ENCODE measurements at places on chromosomes 2 and 18.

DNA sequence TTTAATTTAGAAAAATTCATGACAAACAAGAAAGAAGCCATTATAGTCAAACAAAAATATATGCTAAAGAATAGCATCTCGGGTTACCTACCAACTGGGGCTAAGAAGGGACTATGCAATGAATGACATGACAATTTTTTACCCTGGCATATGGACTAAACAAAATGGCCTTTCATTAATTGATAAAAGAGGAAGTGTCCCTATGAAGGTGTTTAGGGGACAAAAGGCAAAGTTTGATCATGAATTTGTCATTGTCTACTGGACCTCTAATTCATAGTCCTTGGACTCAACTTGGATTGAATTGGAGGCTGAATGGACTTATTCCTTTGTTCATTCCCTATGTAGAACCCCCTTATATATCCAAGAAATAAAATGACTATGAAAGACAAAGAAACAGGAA, 12.7 kb downstream of the MAIP1 start:
- no peak for DNase-seq

- DNase-seq = no peak
Observed at GRCh38 chr2:77325395-77325794, 196.8 kb downstream of the LRRTM4 start.

- DNase-seq = no peak
Observed at GRCh38 chr2:16661936-16662839, 3.4 kb downstream of the CYRIA start.

GRCh38 chr2:135457279-135457678, 73.7 kb downstream of the ZRANB3 start:
- DNase-seq = no peak

DNA sequence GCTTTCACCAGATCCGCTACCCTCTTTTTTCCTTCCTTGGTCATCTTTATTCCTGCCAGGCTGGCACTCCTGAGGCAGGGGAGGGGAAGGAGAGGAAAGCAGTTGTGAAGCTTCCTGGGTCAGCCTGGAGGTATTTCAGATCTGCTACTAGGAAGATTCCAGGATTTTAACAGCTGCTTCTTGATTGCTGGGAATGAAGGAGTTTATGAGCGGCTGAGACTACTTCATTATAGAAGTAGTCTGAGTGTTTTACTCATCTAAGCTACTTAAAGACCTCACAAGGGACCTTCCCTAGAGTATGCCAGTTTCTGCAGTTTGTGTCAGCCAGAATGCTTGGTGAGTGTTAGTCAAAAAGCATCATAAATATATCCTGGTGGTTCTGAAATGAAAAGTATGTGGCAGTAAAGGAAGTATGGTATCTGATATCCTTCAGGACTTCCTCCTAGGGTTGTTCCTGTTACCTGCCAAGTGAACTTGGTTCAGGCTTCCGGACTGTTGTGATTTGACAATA, 1.9 kb downstream of the TANC1 start:
- no peak for DNase-seq

DNA sequence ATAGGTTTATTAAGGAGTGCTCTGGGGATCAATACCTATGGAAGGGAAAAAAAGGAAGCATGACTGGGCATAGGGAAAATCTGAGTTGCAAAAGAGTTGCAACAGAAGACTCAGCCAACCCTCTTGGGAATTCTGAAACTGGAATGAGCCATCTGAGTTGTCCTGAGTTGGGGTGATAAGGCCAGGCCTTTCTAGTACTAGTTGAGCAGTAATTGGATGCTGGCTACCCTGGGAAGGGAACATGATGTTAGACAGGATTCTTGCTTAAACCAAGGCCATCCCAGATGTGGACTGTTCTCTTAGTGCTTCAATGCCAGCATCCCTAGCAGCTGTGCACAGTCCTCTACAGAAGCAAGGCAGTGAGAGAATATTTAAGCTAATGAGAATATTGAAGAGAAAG, 348.8 kb upstream of the GULP1 start:
- no peak for DNase-seq

DNA sequence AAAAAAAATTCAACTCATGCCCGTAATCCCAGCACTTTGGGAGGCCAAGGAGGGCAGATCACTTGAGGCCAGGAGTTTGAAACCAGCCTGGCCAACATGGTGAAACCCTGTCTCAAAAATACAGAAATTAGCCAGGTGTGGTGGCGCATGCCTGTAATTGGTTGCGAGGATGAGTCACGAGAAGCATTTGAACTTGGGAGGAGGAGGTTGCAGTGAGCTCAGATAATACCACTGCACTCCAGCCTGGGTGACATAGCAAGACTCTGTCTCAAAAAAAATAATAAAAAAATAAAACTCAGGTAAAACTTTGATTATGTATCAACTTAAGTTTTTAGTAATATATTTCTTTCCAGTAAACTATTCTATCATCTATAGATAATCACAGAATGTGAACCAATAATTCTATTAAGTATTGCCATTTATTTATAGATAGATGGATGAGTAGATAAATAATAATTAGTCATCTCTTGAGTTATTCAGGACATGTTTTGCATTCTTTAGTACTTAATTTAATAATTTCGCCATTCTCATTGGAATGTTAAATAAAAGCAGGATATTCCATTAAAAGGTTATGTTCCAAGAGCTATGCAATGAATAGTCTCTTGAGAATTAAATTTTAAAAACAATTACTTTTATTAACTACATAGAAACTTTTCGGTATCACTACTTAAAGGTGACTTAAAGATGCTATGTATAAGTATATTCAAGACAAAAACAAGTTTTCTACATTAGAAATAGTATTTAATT, 48.7 kb downstream of the WDPCP start:
- DNase-seq = no peak

GRCh38 chr2:99891428-99891780, 251.0 kb downstream of the AFF3 start:
- DNase-seq = no peak

GRCh38 chr2:123364243-123364896, 660.7 kb upstream of the CNTNAP5 start:
- no peak for DNase-seq

DNA sequence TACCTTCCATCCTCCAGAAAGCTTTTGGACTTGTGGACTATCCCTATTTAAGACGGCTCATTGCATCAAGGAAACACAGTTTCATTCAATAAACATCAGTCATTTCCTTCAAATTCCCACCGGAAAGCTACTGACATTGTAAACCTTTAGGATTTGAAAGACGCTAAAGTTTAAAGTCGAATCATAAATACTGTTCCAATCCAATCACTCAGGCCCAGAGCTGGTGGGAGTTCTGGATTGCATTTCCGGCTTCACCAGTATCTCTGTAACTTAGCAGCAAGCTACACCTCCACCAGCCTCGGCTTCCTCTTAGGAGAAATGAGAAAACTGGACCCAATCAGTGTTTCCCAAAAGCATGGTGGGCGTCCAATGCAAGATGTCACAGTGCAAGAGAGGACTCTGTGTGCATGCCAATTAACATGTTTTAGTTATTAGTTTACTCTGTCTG, 1.6 kb downstream of the WDFY1 start:
- DNase-seq = no peak

- DNase-seq = no peak
Observed at GRCh38 chr18:53819174-53819573, 405.3 kb downstream of the MBD2 start.

- no peak for DNase-seq
Observed at GRCh38 chr2:121338281-121338680, 53.3 kb upstream of the TFCP2L1 start.

GRCh38 chr18:75638776-75639471, 211.4 kb upstream of the SMIM21 start:
- no peak for DNase-seq

- no peak for DNase-seq
Observed at GRCh38 chr2:44191739-44192138, 23.1 kb downstream of the PPM1B start.

DNA sequence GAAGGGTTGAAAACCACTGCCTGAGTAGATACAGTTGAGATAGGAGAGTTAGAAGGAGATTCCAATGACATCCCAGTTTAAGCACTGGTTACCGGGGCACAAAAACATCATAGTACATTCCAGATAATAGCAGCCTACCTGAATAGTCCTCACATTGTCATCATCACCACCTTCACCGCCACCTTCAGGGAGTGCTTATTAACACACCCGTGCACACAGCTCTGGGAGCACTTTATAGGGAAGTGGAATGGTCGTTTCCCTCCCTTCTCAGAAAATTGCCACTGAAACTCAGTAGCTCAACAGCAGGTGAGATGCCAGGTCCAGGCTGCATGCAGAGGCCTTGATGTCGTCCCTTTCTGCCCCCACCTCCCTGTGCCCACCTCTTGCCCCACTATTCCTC, 8.2 kb downstream of the SERPINB7 start:
- DNase-seq = no peak

- DNase-seq = no peak
Observed at GRCh38 chr2:64383016-64383591, 70.9 kb upstream of the LGALSL start.

- no peak for DNase-seq
Observed at GRCh38 chr2:239910851-239911640, 114.1 kb downstream of the NDUFA10 start.

- DNase-seq = no peak
Observed at GRCh38 chr2:51256736-51257135, 224.8 kb upstream of the NRXN1 start.

DNA sequence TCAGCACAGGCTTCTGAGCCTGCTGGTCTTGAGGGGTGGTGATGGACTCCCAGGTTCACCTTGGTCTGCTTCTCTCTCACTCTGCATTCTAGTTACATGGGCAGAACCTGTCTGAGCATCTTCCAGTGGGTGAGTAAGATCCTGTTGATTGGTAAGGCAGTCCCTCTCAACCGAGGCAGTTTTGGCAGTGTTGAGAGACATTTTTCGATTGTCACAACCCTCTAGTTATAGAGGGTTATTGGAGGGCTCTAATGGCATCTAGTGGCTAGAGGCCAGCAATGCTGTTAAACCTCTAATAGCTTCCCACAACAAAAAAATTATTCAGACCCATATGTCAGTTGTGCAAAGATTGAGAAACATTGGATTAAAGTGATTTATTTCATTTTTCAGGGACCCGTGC, 9.3 kb upstream of the MGAT5 start:
- no peak for DNase-seq

GRCh38 chr2:235068701-235069100, 116.9 kb downstream of the SH3BP4 start:
- DNase-seq = no peak

DNA sequence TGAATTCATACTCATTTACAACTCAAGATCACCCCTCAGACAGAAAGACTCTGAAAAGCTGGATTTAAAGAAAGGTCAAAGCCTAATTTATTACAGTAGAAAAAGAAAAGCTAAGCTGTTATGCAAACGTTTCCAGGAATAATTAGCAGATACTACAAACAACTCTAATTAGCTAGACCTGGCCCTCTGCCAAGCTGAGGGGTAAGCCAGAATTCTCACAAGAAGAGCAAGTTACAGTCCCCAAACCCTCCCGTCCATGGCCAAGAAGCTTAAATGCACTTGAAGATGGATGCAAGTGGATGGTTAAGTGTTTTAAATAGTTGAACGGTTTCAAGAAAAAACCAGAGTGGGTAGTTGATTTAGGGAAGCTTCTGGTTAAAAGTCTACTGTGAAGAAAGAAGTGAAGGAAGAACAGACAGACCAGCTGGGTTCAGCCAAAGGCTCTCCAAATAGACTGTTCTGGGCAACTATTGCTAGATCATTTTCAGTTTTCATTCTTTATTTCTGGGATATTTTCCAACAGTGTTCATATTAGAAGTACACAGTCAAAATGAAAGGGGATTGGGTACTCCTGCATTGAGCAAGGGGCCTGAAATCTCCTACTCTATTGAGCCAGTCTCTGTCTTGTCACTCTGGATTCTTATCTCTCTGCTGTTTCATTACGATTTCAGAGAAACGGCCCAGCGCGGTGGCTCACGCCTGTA, 4.8 kb downstream of the LMAN2L start:
- DNase-seq = no peak

DNA sequence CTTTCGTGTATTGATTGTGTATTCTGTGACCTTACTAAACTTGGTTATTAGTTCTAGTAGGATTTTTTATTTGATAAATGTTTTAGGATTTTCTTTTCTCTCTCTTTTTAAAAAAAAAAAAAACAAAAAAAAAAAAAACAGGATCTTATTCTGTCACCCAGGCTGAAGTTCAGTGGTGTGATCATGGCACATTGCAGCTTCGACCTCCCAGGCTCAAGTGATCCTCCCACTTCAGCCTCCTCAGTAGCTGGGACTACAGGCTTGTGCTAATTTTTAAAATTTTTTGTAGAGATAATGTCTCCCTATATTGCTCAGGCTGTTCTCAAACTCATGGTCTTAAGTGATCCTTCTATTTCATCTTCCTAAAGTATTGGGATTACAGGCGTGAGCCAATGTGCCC, 19.0 kb downstream of the TTLL4 start:
- DNase-seq = no peak

DNA sequence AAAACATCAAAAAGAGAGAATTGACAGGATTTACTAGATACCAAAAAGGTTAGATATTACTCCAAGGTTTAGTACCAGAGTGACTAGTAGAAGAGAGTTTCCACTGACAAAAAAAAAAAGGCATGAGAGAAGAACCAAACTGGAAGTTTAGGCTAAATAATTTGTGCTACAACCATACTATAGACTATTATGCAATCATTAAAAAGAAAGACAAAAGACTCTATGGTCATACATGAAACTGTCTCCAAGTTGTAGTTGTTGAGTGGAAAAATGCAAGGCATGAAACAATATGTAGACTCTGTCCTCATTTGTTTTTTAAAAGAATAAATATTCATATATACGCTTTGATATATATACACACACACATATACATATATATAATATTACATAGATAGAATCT, 1.7 kb upstream of the EXOC6B start:
- no peak for DNase-seq

- no peak for DNase-seq
Observed at GRCh38 chr2:162821176-162821575, 17.4 kb downstream of the KCNH7 start.

DNA sequence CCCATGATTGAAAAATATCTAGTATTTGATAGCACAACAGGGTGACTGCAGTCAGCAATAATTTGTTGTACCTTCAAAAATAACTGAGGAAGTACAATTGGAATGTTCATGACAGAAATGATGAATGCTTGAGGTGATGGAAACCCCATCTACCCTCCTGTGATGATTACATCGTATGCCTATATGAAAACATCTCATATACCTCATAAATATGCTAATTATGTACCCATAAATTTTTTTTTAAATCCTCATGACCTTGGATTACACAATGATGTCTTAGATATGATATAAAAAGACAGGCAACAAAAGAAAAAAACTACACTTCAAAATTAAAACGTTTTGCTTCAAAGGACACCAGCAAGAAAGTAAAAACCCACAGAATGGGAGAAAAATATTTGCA, 1.4 kb upstream of the POLR1B start:
- no peak for DNase-seq
